AG09319 (cell line): ENCODE measurements at places on chromosomes 12 and 14.

GRCh38 chr14:93748208-93749075 lies 39.8 kb downstream of the PRIMA1 start:
- DNase-seq: no peak

DNA sequence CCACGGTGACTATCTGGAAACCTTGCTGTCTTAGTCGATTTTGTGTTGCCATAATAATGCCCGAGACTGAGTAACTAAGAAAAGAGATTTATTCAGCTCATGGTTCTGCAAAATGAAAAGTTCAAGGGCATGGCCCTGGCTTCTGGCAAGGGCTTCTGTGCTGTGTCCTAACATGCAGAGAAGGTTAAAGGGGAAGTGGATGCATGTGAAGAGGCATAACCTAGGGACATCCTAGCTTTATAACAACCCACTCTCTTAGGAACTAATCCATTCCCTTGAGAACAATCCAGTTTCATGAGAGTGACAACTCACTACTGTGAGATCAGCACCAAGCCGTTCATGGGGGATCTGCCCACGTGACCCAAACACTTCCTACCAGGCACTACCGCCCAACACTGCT lies 11.5 kb downstream of the FLVCR2 start:
- DNase-seq: no peak

DNA sequence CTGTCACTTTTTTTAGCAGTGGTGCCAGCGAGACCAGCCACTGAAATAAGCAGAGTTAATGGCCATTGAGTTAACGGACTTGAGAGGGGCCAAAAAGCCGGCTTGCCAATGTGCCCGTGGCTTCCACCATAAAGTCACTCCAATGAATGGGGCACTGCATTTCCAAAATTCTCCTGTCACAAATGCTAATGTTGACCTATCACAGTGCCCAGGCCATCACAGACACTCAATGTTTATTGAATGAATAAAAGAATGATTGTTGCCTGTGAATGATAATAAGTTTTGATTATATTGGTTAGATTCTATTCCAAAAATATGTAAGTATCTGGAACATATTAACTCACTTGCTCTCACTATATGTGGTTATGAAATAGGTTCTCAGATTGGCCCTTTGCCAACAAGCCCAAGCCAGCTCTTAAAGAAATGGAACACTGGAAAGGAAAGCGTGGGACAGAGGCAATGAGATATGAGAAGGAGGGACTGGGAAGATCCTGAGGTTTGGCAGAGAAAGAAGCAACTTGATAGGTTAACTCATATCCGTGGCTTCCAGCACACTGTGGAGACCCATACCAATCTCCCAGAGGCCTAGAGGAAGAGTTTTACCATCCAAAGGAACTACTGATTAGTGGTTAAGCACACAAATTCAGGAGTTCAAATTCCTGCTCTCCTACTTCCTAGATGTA lies 108.7 kb downstream of the BTG1 start:
- peak; percentile 92 for DNase-seq

- DNase-seq: no peak
These were observed 216.4 kb downstream of the SLC25A21 start for GRCh38 chr14:36955967-36956366.

- DNase-seq: no peak
These were observed 11.4 kb upstream of the BDKRB2 start for GRCh38 chr14:96192975-96193805.

GRCh38 chr14:36443374-36443773 lies 76.7 kb downstream of the NKX2-1 start:
- DNase-seq: no peak

- DNase-seq: no peak
These were observed 181.1 kb downstream of the ALX1 start for GRCh38 chr12:85461127-85461526.

GRCh38 chr14:89327771-89328212 lies 89.2 kb downstream of the FOXN3 start:
- no peak for DNase-seq

GRCh38 chr14:59356312-59356711 lies 108.9 kb downstream of the GPR135 start:
- no peak for DNase-seq

DNA sequence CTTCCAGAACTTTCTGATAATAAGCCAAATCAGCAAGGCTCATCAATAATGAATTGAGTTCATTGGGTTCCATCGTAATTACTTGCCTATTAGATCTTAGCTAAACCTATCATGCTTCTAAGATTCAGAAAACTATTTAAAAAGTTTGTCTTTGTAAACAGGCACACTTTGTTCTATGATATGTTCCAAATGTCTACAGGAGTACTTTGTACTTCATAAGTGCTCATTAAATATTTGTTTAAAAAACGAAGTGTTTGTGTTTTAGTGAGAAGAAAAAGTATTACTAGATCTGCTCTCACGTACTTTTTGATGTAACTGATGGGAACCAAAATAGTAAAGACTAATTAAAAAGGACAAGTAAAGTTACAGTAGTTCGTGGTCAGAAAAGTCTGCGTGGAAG lies 172.8 kb upstream of the FLRT2 start:
- DNase-seq: no peak

GRCh38 chr12:49716553-49716952 lies 9.3 kb upstream of the FMNL3 start:
- DNase-seq: no peak

DNA sequence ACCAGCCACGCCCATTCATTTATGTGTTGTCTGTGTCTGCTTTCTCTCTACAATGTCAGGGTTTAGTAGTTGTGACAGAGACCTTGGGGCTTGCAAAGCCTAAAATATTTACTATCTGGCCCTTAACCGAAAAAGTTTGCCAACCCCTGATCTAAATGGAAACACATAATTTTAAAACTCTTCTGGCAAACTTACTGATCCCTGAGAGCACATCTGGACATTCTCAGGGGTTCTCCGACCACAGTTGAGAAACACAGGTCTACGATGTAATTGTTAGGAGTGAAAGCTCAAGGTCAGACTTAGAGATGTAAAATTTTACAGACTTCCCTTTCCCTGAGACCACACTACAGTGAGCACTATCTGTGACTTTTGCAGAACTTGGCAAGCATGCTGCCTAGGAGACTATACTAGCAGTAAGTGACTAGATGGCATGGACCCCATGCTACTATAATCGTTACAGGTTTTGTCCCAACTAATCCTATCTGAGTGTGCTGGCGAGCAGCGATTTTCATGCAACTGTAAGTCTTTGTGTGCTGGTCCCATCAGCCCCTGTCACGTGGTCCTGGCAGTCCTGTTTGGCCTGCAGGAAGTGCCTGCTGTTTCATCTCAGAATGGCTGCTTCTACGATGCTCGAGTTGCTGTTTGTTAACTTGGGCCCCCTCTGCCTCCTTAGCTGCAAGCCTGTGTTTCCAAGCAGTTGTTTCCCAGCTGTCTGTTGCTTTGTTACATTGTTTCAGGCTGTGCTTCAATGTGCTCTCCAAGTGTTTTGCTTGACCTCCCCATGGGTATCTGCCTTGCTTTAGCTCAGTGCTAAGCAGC lies 21.6 kb downstream of the TMTC2 start:
- DNase-seq: no peak

- no peak for DNase-seq
These were observed 1.4 kb upstream of the RNASE10 start for GRCh38 chr14:20503898-20504297.

GRCh38 chr12:26238341-26239121 lies 43.2 kb downstream of the SSPN start:
- DNase-seq: no peak

GRCh38 chr12:107564946-107565345 lies 120.7 kb upstream of the PWP1 start:
- no peak for DNase-seq

GRCh38 chr12:116381744-116382685 lies 104.5 kb upstream of the MED13L start:
- peak; percentile 91 for DNase-seq

DNA sequence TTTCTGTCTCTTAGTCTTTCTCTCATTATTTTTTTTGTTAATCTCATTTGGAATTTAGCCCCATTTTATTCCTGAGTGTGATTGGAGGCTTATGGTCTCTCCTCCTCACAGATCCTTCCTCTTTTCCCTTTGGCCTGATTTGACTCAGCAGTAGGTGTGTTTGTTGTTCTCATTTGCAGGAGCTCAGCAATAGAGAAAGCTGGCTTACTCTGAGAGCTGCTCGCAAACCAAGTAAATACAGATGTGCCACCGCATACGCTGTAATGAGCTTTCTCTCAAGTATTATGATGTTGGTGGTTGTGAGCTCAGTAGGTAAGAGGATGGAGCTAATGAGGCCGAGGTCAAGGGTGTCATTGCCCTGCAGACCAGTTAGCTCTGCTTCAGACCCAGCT lies 206.5 kb downstream of the ETV6 start:
- DNase-seq: no peak

- DNase-seq: no peak
These were observed 491.8 kb downstream of the NPAS3 start for GRCh38 chr14:33430414-33431035.

GRCh38 chr12:48331399-48331798 lies 19.3 kb downstream of the ZNF641 start:
- no peak for DNase-seq

DNA sequence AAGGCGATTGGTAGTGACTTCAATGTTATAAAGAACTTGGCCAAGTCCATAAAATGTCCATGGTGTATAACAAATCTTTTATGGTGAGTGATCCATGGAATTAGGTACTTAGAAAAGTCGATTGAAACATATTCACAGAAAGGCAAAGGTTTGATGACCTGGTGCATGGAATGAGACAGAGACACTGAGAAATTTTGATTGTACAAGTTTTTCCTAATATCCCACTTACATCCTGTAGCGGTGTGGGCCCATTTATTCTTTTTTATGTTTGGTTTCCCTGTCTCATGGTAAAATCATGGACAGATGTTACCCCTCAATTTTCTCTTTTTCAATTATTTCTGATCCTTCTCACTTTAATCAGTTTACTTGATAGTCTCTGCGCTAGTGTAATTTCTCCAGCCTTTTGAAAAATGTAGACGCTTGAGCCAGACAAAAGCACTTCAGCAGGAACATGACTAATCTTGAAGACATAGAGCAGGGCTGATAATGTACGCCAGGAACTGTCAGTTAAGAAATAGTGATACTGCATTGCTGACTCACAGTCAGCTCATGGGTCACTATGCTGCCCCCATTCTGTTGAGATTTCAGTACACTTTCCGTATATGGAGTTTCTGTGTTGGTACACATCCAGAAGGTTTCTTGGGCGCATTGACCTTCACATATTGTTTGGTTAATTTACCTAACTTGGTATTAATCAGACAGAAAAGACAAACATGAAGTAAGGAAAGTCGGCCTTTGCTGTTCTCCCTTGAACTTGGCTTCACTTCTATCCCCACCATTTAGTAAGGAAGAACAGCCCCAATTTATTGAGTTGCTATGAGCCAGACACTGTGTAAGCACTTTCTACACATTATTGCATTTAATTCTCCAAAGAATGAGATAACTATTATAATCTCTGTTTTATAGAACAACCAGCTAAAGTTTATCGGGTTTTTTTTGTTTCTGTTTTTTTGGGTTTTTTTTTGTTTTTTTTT lies 841.7 kb downstream of the DIO2 start:
- no peak for DNase-seq

DNA sequence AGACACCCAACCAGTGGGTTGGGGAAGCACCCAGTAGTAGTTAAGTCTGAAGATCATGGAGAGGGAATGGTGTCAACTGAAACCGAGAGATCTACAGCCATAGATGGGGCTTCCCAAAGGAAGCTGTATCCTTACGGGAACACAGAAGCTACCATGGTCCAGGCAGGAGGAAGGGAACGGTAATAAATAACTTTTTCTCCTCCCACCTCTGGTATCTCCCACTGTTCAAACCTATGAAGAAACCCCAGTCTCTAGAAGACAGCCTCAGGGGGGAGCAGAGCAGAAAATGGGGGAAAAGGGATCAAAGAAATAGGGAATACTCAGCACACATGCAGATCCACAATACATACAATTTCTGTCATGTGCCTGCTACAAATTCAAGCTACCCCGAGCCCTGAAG lies 33.4 kb downstream of the ZNF605 start:
- DNase-seq: no peak

DNA sequence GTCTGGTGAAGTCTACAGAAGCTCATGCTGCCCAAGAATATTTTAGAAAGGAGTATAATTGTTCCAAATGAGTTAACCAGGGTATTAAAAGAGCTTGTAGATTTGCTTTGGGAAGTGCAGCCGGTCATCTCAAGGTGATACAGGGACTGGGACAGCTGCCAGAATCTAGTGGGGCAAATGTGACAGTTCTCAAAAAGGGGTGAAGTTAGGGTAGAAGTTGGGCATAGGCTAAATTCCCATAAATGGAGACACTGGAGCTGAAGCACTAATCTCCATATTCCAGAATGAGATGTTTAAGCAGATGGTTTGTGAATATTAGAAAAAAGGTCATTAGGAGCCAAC lies 94.7 kb downstream of the ANO6 start:
- no peak for DNase-seq

DNA sequence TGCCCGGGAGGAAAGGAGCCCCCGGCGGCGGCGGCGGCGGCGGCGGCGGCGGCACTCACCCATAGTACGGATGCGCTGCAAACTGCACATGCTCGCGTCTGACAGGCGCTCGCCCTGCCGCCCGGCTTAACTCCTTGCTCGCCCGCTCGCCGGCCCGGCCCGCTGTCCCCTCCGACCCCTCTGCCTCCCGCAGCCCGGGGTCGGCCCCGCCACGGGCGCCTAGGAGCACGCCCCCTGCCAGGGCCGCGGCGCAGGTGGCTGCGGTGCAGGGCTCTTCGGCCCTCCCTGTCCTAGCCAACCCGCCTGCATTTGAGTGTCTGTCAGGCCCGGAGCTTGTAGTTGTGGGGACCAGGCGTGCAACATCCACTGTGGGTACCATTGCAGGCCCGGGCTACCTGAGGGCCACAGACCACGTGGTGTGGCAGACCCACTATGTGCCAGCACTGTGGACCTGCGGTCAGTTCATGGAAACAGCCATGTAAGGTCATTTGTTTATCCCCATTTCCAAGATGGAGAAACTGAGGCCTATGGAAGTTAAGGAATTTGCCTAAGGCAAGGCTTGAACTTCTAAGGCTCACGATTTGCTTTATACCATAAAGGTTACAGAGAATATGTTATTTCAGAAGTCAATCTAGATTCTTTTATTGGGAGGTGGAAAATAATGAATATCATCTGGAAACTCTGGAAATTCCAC lies 17.6 kb upstream of the PLEKHH1 start:
- DNase-seq: no peak

DNA sequence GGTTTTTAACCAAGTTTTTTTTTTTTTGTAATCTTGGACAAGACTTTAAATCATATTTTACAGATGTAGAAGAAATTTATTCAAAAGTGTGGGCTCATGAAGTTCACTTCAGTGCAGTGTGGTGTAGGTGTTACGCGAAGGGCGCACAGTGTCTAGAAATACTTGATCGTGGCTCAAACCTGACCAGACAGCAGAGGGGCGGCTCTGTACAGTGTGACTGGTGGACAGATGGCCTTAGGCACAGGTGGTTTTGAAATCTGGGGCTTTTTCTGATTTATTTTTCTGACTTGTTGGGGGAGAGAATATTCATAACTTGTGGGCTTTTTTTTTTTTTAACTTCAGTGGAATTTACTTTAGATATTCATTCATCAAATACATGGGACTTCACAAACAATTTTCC lies 179.2 kb downstream of the PELI2 start:
- DNase-seq: no peak

DNA sequence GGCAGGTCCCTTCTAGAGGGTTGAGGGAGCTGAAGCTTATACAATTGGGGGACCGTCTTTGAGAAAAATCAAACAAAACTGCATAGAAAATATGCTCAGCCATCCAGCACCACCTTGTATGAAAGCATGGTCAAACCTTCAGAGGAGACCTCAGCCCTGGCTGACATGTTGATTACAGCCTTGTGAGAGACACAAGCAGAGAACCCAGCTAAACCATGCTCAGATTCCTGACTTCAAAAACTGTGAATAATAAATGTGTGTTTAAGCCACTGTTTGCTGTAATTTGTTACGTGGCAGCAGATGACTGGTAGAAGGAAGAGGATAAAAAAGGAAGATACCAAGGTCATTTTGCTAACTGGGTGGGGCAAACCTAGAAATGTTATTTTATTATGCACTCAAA lies 115.7 kb downstream of the NUAK1 start:
- DNase-seq: no peak
